Fibroblast of skin of back (primary cell): ENCODE measurements at places on chromosomes 6 and 20.

GRCh38 chr6:11486051-11486450, 51.5 kb upstream of the TMEM170B start:
- peak; percentile 18 for DNase-seq

DNA sequence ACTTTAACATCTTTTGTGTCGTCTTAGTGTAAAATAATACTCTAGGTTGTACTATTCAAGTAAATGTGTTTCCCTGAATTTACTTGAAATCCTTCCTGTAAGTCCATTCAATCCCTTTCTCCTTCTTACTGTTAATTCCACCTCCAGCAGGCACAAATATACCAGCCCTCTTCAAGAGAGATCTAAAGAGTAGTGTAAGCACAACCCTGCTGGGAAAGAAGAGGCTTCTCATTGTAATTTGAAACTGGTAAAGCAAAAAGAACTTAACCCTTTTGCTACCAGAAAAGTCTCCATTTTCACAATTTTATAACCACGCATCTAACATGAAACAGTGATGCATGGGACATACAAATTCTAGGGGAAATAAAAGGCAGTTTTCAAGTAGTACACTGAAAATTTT, at the start of gene BMP5:
BMP5 (minus strand) TSS at position 191 of the 400 bp plus-strand sequence. CDS start 725 bp downstream, outside the sequence.
- DNase-seq, result no peak

DNA sequence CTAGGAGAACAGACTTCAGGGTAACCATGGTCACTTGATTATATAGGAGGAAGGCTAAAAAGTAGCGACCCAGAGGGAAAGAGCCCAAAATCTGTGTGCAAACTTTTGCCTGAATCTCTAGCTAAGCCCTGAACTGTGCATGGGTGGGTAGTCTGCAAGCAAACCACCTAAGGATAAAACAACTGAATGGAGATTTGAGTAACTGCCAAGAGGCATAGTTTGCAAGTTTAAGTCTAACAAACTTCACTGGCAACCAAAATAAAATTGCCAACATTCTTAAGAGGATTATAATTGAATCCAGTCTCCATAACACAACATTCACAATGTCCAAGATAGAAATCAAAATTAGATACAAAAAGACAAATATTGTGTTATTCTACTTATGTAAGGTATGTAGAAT, 192.0 kb upstream of the PLN start:
- DNase-seq, result peak; percentile 55

DNA sequence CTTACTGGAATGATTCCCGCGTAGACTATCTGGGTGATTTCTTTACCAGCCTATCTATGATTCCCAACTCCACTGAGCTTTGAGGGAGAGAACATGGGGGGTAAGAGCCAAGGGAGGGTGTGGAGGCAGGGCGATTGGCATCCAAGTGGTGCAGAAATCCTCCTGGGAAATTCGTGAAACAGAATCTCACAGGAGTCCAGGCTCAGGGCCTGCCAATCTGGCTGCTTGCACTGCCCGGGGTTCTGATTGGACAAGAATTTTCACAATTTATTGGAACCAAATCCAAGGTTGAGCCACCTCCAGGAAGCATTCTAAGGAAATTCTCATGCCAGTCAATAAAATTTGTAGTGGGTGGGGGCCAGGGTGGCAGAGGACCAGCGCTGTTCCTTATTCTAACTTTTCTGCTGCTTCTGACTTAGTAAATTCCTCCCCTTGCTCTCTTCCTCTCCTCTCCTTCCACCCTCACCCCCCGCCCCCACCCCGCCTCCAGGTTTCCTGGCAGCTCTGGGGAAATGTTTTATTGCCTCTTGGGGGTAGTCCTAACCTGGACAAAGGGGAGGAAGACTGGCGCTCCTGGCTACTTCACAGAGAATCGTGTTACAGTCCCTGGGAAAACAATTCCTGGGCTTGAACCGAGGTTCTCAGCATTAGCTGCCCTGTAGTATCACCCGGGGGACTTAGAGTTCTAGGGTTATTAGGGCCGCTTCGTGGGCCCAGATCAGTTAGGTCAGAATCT, 3.1 kb downstream of the BMP6 start:
- DNase-seq, result no peak

GRCh38 chr20:22452442-22453011, 131.8 kb downstream of the FOXA2 start:
- no peak for DNase-seq

- DNase-seq, result peak; percentile 91
These were observed 145.5 kb downstream of the TENT5A start for GRCh38 chr6:81606965-81607381.

DNA sequence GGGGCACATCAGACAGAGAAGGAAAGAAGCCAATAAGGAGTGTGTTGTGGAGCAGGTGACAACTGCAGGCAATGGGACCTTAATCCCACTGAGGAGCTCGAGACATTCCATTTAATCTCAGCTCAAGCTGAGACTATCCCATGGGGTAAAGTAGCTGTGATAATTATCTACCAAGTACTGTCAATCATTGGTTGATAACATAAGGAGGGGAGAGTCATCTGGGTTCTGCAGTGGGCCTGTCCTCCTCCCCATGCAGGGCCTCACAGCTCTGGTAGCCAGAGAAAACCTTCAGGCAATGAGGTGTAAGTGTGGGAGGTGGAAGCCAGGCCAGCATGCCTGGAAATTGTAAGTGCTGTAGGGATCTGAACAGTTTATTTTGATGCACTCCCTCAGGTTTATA, 375.0 kb upstream of the ARID1B start:
- DNase-seq, result no peak

DNA sequence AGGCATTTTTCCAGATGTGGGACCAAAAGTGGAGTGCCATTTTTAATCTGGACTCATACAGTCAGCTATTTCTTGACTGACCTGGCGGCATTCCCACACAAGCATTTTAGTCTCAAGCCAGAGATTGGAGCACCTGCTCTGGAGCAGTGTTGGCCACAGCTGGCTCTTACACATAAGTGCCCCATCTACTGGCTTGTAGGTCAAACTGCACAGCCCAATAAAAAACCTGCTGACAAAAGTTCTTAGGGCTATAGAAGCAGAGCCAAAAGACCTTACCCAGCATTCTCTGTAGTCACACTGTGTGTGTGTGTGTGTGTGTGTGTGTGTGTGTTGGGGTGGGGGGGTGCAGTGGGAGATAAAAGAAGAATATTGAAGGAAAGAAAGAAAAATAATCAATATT, 38.6 kb upstream of the SENP6 start:
- DNase-seq, result peak; percentile 35

DNA sequence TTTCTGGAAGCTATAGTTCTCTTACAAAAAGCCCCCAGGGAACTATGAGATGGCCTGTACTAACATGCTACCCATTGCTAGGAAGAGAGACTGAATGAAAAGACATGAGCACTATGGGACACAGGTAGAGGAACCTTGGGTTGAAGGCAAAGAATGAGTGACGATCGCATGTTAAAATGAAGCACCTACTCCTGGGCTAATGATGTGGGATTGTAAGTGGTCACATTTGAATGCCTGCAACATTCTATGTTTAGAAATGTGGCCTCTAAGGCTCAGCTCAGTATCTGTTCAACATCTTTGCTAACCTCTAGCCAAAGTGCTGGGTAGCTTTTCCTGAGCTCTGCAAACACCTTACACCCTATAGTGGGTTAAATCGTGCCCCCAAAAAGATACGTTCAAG, 5.2 kb upstream of the ZC3H12D start:
- DNase-seq, result no peak

- DNase-seq, result no peak
These were observed 43.3 kb downstream of the VAPB start for GRCh38 chr20:58432186-58432954.

DNA sequence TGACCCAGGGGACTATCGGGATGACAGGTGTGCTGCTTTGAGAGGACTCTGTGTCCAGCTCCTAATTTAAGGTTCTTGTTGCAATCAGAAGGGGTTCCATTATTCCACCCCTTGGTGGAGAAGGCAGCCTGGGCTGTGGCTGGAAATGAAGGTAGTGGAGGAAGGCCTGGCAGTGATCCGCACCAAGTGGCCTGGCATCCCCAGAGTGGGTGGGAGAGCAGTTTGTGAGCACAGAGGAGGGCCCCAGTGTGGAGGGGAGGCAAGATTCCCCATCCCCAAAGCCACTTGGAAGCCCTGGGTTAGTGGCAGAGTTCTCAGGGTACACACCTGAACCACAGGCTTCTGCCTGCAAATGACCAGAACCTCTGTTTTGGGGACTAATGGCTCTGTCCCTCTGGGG, 2.3 kb downstream of the TGM3 start:
- no peak for DNase-seq

- no peak for DNase-seq
These were observed 11.0 kb downstream of the ROS1 start for GRCh38 chr6:117414770-117415169.

DNA sequence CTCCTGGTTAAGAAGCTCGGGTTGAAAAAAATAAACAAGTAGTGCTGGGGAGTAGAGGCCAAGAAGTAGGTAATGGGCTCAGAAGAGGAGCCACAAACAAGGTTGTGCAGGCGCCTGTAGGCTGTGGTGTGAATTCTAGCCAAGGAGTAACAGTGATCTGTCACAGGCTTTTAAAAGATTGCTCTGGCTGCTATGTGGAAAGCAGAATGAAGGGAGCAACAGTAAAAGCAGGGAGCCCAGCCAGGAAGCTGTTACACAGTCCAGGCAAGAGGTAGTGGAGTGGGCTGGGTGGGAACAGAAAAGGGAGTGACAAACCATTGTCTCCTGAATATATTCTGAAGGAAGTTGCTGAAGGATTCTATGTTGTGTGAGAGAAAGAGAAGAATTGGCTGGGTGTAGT, 2.0 kb downstream of the HFE start:
- no peak for DNase-seq

- DNase-seq, result no peak
These were observed at the start of gene DLGAP4 for GRCh38 chr20:36305602-36306551. Gene DLGAP4, plus strand, starts transcription at chr20:36306339. Its CDS starts 125,379 bp downstream, at chr20:36431718.

GRCh38 chr6:18049646-18050045, 62.2 kb upstream of the KIF13A start:
- no peak for DNase-seq

- DNase-seq, result peak; percentile 38
These were observed 51.9 kb downstream of the PYGB start for GRCh38 chr20:25299806-25300205.

- DNase-seq, result no peak
These were observed 20.2 kb upstream of the ARFGEF2 start for GRCh38 chr20:48901326-48901725.

- no peak for DNase-seq
These were observed 29.0 kb upstream of the SRF start for GRCh38 chr6:43142101-43142500.

DNA sequence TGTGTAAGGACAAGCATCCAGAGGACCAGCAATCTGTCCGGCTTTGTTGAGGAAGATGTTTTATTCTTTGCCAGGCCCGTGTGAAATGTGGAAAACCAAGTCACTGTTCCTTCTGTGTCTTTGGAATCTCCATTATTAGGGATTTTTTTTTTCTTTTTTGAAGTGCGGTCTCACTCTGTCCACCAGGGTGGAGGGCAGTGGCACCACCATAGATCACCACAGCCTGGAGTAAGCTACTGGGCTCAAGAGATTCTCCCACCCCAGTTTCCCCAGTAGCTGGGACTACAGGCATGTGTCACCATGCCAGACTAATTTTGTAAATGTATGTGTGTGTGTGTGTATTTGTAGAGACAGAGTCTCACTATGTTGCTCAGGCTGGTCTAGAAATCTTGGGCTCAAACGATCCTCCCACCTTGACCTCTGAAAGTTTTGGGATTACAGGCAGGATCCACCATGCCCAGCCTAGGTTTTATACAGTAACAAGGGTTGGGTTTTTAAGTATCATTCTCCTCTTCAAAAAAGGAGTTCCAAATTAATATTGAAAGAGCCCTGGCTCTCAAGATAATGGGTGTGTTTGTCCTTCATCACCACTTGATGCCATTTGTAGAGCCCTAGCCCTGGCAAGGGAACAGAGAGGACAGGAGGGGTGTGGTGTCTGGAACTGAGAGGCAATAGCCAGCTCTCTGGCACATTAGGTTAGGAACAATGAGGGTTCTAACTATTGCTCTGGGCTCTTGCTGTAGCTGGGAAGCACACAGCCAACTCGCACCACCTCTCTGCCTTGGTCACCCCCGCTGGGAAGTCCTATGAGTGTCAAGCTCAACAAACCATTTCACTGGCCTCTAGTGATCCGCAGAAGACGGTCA, 3.1 kb downstream of the LAMP5 start:
- no peak for DNase-seq

DNA sequence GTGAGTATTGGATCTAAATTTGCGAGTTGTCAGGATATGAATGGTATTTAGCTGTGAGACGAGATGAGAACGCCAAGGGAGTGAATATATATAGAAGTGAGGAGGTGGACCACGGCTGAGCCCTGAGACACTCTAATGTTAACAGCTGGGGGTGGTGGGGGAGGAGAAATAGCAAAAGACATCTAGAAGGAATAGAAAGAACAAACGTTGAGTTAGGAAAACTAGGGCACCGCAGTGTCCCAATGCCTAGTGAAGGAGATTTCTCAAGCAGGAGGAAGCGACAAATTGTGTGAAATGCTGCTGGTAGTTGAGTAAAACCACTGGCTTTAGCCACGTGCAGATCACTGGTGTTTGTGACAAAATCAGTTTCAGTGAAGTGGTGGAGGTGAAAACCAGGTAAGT, 56.9 kb downstream of the CD164 start:
- DNase-seq, result no peak

GRCh38 chr6:83615025-83615999, 93.6 kb downstream of the SNAP91 start:
- peak; percentile 38 for DNase-seq

- no peak for DNase-seq
These were observed 62.6 kb downstream of the DLL1 start for GRCh38 chr6:170227996-170228945.

- DNase-seq, result no peak
These were observed 232.6 kb downstream of the CD83 start for GRCh38 chr6:14350210-14350609.

DNA sequence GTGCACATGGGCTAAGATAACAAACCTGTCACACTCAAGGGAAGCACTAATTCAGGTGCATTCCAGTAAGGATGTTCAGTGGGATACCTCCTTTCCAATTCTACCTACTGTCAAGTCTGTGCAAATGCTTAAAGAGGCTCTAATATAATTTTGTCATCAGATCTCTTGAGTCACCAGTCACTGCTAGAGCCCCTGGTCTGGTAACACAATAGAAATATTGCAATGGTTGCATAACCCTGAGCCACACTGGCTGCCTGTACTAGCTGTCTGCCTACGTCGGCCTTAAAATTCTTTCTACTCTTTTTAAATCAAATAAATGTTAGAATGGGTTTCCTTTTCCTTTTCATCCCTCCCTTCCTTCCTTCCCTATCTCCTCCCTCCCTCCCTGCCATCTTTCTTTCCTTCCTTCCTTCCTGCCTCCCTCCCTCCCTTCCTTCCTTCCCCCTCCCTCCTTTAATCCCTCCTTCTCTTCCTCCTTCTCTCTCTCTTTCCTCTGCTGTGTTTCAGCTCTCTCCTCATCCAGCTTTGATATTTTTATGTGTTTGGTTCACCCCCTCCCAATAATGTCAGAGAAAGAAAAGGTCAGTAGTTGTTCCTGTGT, 28.1 kb upstream of the OLIG3 start:
- DNase-seq, result no peak

DNA sequence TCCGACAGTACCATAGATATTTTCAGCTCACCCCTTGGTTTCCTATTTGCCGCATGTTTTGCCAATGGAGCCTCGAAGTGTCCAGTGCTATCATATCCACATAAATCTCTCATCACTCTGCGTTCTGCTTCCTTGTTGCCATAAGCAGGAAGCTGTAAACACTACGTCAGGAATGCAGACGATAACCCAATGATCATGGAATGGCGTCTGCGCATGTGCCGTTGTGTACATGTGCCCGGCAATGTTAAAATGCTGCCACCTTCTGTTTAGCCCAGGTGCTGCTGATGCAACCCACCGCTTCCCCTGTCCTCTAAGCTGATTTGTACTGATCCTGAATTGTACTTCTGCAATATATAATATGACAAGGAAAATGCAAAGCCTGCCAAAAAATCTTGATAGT, 607.5 kb downstream of the HDGFL1 start:
- no peak for DNase-seq
